ENCODE measurements at places on chromosomes 12 and 14.

- DNase-seq: no peak
These were observed 74.2 kb upstream of the NCOR2 start for GRCh38 chr12:124641591-124641990.

- no peak for DNase-seq
These were observed 9.6 kb downstream of the ZDHHC22 start for GRCh38 chr14:77131871-77132486.

GRCh38 chr14:74062809-74063150 is 21.5 kb downstream of the ALDH6A1 start:
- DNase-seq: no peak

DNA sequence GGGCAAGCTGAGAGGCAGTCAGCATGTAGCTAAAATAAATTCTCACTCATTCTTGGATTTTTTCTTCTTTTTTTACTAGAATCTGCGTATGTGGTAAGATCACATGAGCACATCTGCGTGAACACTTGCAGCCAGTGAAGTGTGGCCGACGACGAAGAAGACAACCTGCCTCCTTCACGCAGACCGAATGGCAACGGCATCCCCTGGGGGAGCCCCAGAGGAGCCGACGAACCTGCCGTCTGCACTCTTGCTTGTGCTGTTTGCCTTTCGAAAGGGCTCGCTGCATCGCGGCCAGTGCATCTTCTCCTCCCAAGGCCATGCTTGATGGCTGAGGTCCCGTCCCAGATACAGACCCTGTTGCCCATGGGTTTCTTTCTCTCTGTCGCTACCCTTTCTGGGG is 113.8 kb downstream of the KCNK10 start:
- no peak for DNase-seq

DNA sequence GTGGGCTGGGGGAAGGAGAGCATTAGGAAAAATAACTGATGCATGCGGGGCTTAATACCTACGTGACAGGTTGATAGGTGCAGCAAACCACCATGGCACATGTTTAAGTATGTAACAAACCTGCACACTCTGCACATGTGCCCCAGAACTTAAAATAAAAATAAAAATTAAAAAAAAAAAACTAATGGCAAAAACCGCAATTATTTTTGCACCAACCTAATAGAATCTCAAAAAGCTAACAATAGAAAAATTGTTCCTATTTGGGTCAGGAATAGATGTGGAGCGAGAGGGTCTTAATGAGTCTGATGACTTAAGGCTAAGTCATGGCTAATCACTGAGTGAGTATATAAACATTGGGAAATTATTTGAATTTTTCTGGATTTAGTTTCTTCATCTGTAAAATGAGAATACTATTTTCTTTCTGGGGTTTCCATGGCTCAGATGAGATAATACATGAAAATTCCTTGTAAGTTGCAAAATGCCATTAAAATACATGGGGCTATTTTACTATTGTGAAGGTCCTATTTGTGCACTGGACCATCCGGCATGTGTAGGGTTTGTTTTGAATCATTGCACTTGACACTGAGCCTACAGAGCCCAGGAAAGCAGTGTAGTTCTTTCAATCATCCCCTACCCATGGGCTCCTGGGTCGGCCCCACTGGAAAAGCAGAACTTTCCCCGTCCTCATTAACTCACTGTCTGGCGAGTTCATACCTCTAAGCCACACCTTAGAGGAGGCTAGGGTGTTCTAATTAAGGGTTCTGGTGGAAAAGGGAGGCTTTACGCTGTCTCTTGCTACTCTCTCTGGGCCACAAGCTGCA is 164.1 kb upstream of the NTF3 start:
- no peak for DNase-seq

DNA sequence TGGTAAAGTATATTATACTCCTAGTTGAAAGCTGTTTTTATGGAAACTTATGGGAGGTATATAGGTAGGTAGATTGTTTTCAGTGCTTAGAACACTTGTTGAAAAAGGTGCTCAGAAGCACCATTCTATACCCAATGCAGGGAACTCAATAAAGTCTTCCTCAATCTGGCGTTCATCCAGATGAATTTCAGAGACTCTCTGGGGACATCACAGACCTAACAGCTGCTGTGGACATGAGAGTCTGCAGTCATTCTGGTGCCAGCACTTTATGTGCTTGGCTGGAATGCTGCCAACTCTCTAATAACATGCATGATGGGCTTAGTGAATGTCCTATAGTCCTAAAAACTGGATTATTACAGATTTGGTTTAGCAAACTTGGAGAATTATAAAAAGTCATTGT is 115.9 kb downstream of the NTN4 start:
- DNase-seq: no peak

DNA sequence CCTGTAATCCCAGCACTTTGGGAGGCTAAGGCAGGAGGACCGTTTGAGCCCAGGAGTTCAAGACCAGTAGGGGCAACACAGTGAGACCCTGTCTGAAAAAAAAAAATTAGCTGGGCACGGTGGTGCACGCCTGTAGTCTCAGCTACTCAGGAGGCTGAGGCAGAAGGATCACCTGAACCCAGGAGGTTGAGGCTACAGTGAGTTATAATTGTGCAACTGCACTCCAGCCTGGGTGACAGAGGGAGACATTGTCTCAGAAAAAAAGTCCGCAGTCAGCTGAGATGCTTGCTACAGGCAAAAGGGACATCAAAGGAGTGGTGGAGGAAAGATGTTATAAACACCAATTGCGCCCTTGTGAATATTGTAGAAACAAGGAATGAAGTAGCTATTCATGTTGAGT is 77.8 kb downstream of the NDUFA12 start:
- no peak for DNase-seq

DNA sequence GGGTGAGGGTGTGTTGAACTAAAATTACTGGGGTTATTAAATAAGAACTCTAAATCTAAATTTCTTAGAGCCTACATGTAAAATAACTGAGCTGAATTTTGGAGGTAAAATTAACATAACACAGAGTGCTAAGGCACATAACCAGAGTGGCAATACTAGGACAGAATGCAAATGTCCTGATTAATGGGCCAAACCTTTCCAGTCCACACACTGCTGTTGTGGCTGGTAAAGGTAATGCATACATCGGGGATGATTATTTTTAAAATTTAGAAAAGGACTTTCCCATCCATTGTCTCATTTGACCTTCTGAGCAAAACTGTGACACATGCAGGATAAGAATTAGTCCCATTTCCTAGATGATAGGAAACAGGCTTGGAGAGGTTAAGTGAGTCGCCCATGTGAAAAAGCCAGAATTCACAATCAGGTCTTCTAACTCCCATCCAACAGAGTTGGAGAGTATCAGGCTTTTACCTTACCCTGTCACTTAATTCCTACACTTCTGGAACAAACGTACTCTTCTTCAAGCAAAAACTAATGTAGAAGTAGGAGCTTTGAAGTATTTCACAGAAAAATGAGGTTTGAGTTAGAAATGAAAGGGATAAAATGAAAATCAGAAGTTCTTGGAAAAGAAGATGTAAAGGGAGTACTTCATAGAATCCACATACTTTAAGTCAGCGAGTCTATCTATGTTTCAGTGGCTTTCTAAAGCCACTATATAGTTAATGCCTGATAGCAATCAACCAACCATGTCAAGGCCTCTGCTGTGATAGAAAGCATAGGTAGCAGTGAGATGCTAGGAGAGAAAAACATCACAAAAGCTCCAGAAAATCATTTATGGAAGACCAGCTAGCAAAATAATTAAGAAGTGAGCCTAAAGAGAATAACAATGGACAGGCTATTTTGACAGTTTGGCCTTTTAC is 334.9 kb upstream of the DIO2 start:
- DNase-seq: no peak

DNA sequence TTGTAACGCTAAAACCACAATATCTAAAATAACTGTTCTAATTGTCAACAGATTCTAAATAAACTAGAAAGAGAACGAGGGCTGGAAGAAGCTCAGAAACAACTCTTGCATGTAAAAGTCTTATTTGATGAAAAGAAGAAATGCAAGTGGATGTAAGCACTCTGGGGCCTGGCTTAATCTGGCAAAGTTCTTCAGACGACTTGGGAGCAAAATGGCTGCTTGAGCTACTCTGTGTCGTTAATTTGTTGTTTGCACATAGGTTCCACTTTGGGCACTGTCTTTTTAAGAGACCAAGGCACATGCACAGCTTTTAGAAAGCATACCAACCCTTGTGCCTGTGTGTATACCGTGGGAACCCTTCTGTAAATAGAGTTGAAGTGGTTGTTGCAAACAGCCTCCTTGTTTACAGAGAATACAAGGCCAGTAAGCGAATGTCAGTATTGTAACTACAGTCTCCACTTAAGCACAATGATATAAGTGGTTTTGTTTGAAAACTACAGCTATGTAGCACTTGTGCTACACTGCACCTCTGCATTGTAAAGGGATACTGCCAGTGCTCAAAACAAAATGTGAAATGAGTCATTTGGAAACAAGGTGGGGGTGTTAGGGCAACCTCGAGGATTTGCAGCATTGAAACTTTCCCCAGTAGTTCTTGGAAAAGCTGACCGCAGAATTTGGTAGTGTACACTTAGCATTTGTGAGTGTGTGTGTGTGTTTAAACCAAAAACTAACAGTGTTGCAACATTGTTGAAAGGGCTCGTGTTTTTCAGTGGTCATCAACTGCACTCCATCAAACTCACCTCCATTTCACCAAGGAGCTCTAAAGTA is 154.3 kb downstream of the CEP83 start:
- DNase-seq: no peak

DNA sequence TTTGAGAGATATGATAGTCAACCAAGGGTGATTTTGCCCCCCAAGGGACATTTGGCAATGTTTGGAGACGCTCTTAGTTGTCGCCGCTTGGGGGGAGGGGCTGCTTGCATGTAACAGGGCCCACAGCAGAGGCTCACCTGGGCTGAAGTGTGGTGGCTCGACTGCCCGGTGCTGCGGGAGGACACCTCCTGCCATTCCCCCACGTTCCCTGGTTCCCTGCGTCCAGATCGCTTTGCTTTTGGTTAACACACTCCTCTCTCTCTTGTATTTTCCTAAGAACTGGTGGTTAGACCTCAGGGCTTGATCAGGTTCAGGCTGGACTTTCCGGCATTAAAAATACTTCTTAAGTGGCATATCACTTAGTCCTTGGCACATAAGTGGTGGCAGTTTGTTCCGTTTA is 18.9 kb downstream of the PPP2R5C start:
- no peak for DNase-seq

- DNase-seq: no peak
These were observed 119.2 kb downstream of the TBC1D30 start for GRCh38 chr12:64943686-64944085.

- DNase-seq: no peak
These were observed 63.5 kb upstream of the MBIP start for GRCh38 chr14:36383767-36384431.

Data from activated CD8-positive, alpha-beta memory T cell treated with anti-CD3 and anti-CD28 coated beads, Interleukin-2, amount 50 U/mL, for 4 hours (primary cell).